ENCODE measurements at places on chromosomes 3 and 15. TPM values are rescaled to one million over a fixed set of nuclear protein-coding genes. Genes with fewer than 3 reads are reported as not detected.

Gene GJD2
- polyA plus RNA-seq, result not detected

DNA sequence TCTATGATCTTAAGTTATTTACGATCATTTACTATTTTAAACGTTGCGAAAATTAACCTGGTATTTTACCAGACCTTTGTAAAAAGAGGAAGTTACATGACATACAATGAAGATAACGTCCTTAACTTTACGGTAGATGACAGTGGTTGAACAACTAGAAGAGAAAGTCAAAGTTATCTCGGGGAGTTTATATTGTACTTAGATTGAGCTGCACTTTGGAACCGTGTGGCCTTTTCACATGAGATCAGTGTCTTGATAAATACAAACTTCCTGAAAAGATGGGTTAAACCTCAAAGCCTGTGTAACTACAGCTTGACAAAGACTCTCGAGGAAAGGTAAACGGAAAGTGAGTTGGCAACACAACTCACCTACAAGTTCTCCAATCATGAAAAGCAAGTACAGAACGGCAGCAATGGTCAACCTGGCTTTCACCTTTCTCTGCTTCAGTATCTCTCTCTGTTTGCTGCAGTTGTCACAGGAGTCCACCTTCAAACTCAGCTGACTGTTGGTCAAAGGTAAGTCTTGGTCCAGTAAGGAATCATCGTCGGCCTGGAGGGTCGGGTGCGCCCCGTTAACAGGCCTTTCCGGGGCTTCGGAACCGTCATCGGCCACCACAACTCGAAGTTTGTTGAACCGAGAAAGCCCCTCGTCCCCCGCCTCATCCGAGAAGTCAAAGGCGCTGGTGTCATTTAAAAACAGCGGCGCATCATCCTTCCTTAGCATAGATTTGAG is 793 bp downstream of the SLC30A4 start:
- H3K27ac ChIP-seq, result peak overlapping the region; percentile 64
- no peak for DNase-seq
- H3K4me3 ChIP-seq, result peak overlapping the region; percentile 66
- no peaks in the 10 kb centered on the region for H3K36me3 ChIP-seq
- H3K27me3 ChIP-seq, result no peaks in the 10 kb centered on the region
- no peaks in the 10 kb centered on the region for H3K4me1 ChIP-seq

GRCh38 chr3:14379843-14380242 is 22.6 kb upstream of the SLC6A6 start:
- no peak for DNase-seq
- H3K27ac ChIP-seq, result no peak overlapping the region
- H3K36me3 ChIP-seq, result no peaks in the 10 kb centered on the region
- peaks cover 11% of the 10 kb centered on the region for H3K4me1 ChIP-seq
- no peak overlapping the region for H3K4me3 ChIP-seq

DNA sequence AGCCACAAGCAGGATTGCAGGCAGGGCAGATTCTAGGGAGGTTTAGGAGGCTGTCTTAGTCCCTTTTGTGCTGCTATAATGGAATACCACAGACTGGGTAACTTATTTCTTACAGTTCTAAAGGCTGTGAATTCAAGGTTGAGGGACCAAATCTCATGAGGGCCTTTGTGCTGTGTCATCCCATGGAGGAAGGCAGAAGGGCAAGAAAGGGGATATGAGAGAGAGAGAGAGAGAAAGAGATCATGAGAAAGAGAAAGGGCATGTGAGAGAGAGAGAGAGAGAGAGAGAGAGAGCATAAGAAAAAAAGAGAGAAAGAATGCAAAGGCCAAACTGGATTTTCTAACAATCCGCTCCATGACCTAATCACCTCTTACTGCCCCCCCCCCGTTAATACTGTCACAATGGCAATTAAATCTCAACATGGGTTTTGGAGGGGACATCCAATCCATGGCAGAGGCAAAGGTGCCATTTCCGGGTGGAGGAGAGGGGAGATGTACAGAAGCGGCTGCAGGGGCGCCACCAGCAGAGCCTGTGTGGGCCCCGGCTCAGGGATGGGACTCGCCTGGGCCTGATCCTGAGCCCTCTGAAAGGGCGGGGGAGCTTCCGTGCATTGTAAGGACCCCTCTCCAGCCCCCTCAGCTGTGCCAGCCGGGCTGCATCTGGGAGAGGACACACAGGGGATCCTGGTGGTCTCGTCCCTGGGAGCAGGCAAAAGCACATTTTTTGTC is 20.5 kb downstream of the MRPS11 start:
- no peaks in the 10 kb centered on the region for H3K27me3 ChIP-seq
- H3K4me1 ChIP-seq, result no peaks in the 10 kb centered on the region
- no peak overlapping the region for H3K4me3 ChIP-seq
- H3K27ac ChIP-seq, result no peak overlapping the region
- no peaks in the 10 kb centered on the region for H3K36me3 ChIP-seq

DNA sequence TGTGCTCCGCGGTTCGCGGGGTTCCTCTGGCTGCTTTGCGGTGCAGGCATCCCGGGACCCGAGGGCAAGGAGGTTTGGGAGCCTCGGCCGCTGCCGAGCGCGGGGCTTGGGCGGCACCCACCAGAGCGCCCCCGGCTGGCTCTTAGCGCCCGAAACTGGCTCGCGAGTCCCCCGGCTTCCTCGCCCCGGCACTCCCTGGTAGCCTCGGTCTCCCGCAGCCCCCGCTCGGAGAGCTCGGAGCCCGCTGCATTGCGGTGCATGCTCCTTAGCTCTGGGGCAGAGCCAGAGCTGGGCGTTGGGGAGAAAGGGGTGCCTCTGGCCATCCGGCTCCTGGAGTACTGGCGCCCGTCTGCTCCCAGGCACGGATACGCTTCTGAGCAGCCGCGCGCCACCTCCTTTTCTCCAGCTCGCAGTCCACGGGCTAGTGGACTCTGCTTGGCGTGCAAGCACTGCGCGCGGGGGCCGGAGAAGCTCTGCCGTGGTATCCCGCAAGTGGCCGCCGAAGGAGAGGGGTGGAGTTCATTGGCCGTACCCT is 753 bp downstream of the EPHB1 start:
- no peaks in the 10 kb centered on the region for H3K27me3 ChIP-seq
- no peak overlapping the region for H3K4me3 ChIP-seq
- no peak for DNase-seq
- H3K4me1 ChIP-seq, result no peaks in the 10 kb centered on the region
- no peaks in the 10 kb centered on the region for H3K36me3 ChIP-seq

Data from naive thymus-derived CD4-positive, alpha-beta T cell (primary cell).